AG09309 (cell line): ENCODE measurements at places on chromosomes 4 and X.

DNA sequence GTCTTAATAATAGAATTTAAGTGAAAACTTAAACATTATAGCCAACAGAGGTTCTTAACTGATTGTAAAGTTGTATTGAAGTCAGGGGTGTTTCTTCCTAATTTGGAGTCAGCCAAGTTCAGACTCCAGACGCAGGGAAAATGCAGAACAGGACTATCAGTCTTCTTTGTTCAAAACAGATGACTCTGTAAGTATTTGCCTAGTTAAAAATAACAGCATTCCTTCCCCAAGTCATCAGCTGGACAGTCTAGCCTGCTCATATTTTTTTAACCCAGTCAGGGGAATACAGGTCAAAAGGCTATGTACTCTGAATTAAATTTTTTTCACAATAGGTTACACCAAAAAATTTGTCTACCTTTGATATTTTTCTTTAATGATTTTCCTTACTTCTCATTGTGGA lies 73.8 kb upstream of the DCLK2 start:
- DNase-seq = no peak

GRCh38 chr4:153834901-153835300 lies 46.0 kb upstream of the SFRP2 start:
- no peak for DNase-seq

DNA sequence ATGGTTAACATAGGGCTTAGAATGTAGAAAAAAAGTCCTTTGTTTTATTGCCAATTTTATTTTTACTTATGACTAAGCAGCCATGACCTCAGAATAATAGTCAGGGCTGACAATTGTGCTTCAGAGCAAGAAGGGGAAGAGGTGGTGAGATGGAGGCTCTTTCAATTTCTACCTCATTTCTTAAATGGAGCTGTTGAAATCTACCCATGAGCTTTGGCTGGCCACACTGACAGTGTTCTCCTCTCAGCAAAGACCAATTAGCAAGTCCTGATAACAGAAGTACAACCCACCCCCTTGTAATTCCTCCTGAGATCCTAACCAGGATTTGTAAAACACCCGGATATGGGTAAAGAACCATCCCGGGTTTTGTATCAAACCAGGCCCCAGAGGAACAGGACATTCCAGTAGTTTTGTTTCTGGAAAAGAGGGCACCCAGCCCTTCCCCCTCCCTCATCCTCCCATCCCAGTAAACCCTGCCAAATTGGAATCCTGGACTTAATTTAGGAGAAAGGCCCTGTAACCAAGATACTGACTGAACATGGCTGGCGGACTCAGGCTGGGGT lies at the start of gene HEPH:
Gene HEPH (plus strand): TSS at position 399 of the 563 bp plus-strand sequence. CDS start 6,324 bp downstream, outside the sequence.
- DNase-seq = peak; percentile 5

DNA sequence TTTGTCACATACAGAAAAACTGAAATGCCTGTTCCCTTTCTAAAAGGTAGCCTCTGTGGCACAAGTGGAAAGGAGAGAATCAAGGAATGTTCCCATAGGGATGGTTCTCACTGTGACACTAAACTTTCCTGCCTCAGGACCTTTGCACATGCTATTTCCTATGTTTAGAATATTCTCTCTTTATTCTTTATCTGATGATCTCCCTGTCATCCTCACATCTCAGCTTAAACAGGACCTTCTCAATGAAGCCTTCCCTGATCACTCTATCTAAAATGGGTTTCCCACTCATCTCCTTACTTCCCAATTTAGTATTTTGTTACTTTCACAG lies 32.3 kb downstream of the HOPX start:
- DNase-seq = no peak

GRCh38 chr4:151960449-151961230 lies 199.8 kb upstream of the GATB start:
- DNase-seq = no peak

DNA sequence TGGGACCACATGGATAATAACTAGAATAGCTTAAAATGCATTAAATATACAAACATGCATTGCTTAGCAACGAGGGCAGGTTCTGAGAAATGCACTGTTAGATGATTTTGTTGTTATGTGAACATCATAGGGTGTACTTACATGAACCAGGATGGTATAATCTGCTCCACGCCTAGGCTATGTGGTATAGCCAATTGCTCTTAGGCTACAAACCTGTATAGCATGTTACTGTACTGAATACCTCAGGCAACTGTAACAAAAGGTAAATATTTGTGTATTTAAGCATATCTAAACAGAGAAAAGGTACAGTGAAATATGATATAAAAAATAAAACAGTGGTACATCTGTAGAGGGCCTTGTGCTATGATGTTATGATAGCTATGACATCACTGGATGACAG lies 169.2 kb upstream of the IL15 start:
- no peak for DNase-seq

DNA sequence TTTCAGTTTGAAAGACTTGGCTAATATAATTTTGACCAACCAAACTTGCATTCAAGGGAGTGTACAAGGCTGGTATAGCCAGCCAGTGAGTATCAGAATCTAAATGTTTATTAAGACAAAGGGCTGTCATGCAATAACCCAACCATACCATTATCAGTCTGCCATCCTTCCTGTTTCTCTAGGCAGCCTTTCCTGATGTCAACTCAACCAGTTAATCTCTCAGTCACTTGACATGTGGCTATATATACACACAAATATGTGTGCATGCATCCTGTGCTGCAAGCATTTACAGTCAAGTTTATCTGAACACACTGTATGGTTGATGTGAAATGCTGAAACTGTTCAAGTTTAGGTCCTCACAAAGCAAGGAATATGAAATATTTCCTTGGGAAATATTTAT lies 17.2 kb downstream of the BTK start:
- DNase-seq = no peak

DNA sequence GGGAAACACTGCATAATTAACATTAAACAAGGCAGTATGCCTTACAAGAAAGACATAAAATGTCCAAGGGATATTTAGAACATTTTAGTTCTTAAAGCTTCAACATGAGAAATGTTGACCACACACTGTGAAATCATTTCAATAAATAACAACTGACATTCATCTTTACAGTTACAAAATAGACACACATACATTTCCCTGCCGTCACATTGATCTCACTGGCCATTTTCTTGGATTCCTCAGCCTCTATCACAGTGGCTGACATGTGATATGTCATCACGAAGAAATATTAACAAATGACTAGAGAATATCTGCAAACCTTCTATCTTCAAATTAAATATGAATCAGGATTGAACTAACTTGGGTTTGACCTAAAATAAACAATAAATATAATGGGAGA lies 1.9 kb downstream of the CXCL2 start:
- no peak for DNase-seq

DNA sequence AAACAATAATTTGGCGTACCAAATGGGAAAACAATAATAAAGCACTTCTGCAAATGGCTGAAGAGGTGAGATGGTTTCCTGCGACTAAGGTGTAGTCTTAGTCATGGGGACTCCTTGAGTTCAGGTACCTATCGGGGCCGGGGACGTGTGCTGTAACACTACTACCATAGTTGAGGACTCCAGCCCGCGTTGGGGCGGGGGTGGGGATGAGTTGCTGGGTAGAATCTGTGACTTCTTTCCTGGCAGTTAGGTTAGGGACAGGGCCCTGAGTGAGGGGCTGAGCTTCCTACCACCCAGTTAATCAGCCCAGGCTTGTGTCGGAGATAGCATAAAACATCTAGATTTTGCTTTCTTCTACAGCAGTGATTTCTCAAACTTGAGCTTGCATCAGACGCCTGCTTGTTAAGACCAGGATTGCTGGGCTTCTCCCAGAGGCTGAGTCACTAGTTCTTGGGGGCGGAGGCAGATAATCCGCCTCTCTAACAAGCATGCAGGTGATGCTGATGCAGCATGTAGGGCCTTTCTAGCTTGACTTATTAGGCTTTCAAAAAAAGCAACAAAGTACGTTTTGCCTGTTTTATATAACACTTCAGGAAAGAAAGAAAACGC lies 30.2 kb downstream of the RBBP7 start:
- DNase-seq = no peak

DNA sequence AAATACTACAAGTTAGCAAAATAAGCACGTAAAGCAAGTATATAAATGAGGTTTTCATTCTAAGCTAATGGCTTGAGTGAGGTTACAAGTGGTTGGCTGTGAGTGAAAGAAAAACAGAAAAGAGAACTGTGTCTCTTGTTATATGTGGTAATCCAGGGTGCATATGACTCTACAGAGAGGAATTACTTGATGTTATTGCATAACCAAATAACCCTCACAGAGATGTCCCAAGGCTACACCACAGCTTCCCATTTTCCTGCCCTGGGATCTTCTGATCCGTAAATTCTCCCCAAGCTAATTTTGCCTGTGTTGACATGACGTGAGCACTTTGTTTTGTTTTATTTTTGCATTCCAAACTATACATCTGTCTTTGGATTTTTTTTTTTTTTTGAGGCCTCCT lies 470.0 kb upstream of the INTU start:
- peak; percentile 80 for DNase-seq

GRCh38 chr4:26558166-26558895 lies 25.6 kb upstream of the TBC1D19 start:
- DNase-seq = peak; percentile 60

GRCh38 chr4:40183615-40184411 lies 13.0 kb upstream of the RHOH start:
- DNase-seq = no peak

DNA sequence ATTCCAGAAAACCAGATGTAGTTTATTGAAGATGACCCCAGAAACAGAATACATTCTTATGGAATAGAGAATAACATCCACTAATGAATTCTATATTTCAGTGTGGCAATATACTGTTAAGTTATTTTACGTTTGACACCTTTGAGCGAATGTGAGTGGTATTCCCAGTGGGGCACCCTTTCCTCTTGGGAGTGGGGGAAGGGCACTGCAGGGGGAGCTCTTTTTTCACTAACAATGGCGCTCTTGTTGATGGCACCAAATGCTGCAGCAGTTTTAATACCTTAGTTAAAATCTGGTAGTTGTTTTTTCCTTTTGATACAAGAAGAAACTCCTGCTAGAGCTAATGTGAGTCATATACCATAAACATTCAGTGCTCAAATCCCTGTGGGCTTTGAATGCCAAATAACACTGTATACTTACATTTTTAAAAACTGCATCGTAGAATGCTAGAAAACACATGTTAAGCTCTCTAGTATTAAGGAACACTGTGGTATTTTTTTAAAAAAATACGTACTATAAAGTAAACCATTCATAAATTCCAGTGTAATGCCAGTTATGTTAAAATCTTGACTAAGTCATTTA lies 178.5 kb downstream of the DCHS2 start:
- DNase-seq = no peak

DNA sequence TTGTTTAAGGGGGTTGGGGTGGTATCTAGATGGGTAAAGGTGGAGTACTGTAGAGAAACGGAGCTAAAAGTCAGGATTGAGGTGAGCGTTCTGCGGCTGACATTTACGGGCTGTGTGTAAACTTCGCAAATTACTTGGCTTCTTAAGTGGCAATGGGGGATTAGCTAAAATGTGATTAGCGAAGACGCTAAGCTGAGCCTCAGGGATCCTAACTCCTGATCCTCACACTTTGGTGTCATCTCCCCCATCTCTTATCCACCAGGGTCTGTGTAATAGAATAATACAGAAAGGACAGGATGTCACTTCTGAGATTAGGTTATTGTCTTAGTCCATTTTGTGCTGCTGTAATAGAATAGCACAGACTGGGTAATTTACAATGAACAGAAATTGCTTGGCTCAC lies 10.6 kb upstream of the FAT1 start:
- no peak for DNase-seq

DNA sequence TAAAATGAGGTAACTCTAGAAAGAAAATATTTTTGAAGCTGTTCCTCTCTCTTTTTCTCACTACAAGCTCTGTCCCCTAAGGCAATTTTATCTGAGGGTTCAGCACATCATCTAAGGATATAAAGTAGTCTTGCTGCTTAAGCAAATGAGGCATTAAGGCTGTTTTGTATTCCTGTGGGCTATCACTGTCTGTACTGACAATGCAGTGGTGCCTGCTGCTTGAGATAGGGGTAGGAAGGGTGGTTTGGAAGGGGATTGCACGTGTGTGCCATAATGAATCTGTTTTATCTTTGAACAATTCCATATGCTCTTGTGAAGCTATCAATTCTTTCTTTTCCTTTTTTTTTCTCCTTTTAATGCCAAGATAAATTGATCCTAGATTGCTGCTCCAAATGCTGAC lies 128.0 kb upstream of the ATOH1 start:
- no peak for DNase-seq

DNA sequence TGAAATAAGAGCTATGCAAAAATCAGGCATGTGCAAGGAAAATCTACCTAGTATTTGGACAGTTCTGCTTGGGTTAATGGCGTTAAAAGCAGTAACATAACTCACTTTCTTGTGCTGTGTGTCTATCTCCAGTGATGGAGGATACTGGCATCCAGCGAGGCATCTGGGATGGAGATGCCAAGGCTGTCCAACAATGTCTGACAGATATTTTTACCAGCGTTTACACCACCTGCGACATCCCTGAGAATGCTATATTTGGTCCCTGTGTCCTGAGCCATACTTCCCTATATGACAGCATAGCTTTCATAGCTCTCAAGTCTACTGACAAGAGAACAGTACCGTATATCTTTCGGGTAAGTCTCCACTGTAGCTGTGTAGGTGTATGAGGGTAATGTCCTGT lies 2.6 kb downstream of the PRDM8 start:
- no peak for DNase-seq

GRCh38 chrX:110257889-110258288 lies 60.0 kb downstream of the AMMECR1 start:
- DNase-seq = no peak

DNA sequence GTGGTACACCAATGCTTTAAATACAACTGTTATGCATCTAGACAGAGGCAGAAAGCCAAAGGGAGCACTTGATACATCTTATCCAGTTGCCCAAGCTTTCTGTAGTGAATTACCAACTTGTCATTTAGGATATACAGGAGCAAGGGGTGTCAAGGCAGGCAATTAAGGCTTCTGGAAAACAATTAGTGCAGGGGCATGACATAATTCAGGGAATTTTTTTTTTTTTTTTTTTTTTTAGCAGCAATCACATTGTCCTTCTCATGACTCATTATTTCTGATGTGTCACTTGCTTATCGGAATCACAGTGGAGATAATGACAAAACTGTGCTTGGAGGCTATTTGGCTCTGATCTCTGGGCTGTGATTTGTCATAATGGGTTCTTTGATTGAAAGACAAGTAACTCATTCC lies 259.5 kb downstream of the ARHGAP24 start:
- no peak for DNase-seq

DNA sequence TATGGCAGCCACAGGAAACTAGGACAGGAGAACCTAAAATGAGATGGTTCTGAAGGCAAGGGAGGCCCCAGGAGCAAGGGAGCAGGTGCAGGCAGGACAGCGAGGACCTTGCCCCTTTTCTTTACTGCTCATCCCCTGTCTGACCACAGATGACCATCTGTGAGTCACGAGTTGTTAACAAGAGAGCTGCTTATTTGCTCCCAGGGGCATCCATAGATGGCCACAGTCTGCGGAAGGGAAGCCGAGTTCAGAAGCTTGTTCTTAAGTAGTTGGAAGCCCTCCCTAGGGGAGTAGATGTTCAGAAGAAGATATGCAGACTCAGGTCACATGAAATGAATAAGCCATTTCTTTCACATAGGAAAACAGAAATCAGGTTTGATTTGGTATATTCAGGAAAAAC lies 69.4 kb downstream of the EVC2 start:
- no peak for DNase-seq
